Aorta (tissue), 5 donors: ENCODE measurements at places on chromosomes 16 and 17. TPM values are rescaled to one million over a fixed set of nuclear protein-coding genes. Genes with fewer than 3 reads are reported as not detected.

DNA sequence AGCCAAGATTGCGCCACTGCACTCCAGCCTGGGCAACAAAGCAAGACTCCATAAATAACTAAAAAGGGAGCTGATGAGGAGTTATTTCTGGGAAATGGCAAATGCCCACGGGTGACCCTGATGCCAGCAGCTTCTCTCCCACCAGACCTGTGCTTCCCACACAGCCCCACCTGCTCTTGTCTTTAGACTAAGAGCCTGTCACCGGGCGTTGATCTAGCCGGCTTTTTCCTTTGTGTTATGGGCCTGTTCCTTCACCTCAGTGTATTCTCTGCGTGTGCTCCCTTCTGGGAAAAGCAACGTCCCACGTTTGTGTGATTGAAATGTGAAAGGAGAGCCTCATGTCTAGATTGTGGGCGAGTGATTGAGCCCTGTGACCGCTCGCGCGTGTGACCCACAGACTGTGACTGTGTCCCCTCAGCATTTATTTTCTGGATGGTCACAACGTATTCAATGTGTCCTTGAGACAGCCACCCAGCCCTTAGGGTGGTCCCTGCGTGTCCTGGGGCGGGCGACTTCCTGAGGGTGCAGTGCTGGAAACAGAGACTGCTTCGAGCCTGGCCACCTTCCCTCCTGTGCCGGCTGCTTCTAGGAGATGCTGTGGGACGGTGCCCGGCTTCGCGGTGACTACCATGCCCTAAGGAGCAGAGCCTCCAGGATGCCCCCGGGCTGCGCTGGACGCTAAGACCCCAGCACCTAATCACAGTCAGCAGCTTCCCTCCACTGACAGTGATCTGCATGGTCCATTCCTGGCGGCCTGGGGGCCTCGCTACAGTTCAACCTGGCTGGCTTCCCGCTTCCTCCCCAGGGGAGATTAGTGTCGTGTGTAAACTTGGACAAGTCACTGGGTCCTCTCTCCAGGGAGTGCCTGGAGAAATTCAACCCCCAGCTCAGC, 7.8 kb upstream of the RNPS1 start:
- no peak for DNase-seq

GRCh38 chr16:64381979-64382378, 739.9 kb downstream of the CDH11 start:
- no peak for DNase-seq

The RPL23 gene
- 5,274 TPM for polyA plus RNA-seq

GRCh38 chr17:68029512-68030215, 5.9 kb upstream of the KPNA2 start:
- no peak for DNase-seq

DNA sequence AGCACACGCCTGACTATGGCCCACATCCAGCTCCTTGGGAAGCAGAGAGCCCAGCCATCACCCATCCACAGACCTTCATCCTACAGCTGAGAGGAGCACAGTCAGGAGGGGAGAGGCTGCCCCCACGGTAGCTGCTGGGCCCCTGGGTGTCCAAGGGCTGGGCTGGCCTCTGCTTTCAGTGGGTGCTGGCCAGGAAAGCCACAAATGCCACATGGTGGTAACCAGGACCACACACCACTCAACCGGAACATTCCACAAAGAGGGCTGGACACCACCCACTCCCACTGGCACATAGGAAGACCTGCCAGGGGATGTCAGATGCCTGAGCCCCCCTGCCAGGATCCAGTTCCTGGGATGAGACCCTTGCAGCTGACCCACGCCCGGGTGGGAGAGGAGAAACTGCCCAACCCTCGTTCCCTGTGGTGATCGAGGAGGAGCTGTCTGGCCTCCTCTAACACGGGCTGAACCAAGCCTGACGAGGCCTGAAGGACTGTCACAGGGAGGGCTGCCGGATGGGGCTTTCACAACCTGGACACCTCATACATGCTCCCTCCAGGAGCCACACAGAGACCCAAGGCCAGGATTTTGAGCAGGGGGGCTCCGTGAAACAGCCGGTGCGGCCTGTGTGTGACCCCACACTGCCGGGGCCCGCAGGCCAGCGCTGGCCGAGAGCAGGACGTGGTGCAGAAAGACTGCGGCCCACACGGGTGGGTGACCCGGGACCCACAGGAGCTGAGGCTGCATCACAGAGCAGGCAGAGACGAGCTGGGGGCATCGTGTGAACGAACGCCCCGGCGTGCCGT, 30.7 kb downstream of the PIEZO1 start:
- no peak for DNase-seq

DNA sequence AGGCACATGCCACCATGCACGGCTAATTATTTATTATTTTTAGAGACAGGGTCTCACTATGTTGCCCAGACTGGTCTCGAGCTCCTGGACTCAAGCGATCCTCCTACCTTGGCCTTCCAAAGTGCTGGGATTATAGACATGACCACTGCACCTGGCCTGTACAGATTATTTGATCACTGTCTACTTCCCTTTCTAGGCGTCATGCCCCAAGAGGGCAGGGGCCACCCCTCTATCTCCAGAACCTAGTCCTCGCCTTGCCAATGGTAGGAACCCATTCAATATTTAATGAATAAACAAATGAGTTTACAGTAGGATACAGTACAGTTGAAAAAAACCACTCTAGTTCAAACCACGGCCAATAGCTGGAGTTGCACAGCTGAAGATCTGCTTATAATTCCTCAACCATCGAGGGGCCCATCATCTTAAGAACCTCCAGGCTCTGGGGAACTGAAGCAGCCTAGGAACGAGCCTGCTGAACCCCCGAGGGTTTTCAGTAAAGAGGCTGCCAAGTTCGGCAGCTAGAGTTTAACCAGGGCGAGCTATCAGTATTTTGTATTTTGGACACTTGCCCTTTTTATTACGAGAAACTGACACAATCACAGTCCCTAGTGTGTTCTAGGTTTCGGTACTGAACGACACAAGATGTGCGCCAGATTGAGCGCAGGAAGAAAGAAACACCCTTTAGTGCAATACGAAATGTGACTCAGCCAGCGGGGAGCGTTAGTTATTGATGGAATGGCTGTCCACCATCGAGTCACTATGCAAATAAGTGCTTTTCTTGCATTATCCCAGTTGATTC, 14.6 kb downstream of the ADCY9 start:
- DNase-seq: peak; percentile 76
